ENCODE measurements at places on chromosomes 1 and 21.

DNA sequence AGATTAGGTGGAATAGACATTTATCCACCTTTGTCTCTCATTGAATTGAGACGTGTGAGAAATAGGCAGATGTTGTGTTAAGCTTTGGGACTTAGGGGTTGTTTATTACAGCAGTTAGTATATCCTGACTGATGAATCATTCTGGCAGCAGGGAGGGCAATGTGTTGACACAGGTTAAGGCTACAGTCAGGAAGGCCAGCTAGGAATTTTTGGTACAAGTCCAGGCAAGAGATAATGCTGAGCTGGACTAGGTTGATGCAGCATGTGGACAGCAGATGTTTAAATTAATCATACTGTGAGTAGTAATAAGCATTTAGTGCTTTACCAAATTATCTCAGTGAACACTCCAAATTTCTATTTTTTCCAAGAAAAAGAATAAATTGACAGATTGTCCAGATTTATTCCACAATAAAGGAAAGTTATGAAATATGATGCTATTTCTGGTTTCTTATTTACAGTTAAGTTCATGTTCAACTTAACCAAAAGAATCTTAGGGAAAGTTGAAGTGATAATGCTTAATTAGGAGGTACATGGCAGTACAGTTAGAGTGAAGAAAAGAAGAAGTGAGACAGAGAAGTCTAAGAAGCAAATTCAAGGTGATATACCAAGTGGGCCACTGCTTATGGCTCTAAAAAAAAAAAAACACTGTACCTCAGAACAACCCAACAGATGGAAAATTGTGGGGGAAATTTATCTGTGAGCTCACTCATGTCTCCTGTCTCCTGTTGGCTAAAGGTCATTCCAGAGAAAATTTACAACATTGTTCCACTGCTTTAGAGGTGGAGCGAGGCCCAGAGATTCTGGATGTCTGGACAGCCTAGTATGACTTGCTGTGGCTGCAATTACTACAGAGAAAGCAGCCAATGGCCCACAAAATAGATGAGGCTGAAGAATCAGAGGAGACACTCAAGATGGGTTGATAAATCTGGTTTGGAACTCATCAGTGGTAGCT, 102.7 kb upstream of the C21orf91 start:
- DNase-seq, result no peak

- DNase-seq, result no peak
These were observed 64.3 kb downstream of the FYB2 start for GRCh38 chr1:56754708-56755479.

DNA sequence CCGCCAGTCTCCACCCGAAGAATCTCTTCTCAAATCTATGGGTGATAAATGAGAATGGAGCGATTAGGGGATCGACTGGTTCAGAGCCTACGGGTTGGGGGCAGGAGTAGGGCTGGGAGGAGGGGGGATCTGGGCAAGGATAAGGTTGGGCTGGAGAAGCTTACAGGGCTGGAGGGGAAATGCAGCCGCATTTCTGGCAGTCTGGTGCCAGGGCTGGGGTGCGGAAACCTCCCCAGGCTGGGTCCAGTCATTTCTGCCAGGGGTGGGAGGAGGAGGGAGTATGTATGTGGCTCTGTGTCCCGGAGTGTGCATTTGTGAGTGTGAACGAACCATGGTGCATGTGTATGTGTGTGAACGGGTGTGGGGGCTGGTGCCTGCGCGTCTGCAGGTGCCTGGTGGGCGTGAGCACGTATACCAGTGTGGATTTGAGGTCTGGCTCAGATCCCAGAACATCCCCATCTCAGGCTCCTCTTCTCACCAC, 10.2 kb downstream of the C1orf216 start:
- no peak for DNase-seq

GRCh38 chr1:57470036-57470435, 46.2 kb upstream of the DAB1 start:
- no peak for DNase-seq

DNA sequence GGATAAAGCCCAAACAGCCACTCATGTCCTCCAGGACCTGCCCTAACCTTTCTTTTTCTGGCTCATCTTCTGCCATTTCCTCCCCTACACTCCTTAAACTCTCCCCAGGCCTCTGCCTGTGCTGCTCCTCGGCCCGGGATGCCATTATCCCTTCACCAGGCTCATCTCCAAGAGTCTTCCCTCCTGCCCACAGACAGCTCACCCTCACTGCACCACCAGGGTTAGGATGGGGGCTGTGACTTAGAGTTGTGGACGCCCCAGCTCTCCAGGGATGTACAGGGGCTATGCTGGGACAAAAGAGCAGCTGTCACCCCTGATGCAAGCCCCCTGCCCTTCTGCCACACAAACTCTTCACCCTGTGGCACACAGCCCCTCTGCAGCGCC, 32.0 kb downstream of the TTC39A start:
- no peak for DNase-seq

DNA sequence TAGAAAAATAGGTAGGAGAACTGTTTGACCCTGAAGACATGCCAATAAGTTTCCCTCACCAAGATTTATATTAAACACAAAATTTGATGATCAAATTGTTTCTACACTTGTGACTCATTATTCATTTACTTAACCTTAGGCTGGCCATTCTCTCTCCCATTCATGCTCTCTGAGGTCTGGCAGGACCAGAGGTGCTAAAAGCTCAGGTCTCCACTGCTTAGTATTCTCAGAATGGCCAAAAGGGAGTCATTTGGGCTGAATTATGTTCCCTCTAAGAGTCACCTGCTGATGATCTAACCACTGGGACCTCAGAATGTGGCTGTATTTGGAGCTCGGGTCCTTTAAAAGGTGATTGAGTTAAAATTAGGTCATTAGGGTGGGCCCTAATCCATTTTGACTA, 47.1 kb upstream of the ATP1B1 start:
- DNase-seq, result no peak

GRCh38 chr1:200198236-200198635, 170.7 kb downstream of the NR5A2 start:
- no peak for DNase-seq

GRCh38 chr1:6212193-6212959, 6.5 kb downstream of the RNF207 start:
- DNase-seq, result no peak

DNA sequence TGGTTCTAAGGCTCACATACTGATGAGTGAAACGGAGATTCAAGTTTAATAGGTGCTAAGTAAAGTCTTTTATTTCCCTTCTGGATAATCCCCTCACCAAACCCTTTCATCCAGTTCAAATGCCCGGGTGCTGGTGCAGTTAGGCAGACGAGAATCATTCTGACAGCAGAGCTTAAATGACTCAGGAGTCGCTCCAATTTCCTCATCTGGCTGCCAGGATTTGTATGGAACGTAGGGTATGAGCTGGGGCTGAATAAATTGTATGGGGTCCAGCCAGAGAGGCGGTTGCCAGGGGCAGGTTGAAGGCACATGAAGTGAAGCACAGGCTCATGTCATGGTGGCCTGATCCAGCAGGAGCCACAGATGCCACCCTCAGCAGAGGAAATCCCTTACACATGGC, 76.0 kb downstream of the PAPPA2 start:
- DNase-seq, result no peak

DNA sequence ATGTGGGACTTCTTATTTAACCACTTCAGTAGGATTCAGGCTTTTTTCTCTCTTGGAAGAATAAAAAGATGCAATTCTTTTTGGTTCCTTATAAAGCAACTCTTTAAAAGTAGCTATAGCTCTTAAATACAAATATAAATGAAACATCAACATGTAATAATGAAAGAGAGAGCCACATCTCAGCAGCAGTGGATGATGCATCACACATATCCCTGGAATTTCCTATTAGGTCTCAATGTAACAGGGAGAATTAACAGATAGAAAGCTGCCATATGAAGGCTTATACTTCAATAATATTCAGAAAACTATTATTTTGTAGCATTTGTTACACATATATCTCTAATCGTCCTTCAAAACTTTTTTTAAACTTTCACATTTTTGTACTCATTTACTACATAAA, 119.0 kb upstream of the USH2A start:
- no peak for DNase-seq

- DNase-seq, result no peak
These were observed 2.1 kb downstream of the PTGER3 start for GRCh38 chr1:71045463-71046028.

GRCh38 chr21:34129039-34129891, 55.9 kb downstream of the MRPS6 start:
- peak; percentile 21 for DNase-seq

DNA sequence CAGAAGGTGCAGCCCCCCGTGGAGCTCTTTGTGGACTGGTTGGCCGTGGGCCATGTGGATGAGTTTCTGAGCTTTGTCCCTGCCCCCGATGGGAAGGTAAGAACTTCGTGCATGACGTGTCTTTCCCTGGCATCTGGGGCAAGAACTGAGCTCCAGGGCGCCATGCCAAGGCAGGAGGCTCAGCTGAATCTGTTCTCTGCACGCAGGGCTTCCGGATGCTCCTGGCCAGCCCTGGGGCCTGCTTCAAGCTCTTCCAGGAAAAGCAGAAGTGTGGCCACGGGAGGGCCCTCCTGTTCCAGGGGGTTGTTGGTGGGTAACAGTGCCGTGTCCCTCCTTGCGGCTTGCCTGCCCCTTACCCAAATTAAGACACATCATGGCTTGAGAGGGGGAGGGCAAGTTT, 27.7 kb downstream of the PADI3 start:
- no peak for DNase-seq
